Effector memory CD4-positive, alpha-beta T cell (primary cell): ENCODE measurements at places on chromosomes 3 and 15.

DNA sequence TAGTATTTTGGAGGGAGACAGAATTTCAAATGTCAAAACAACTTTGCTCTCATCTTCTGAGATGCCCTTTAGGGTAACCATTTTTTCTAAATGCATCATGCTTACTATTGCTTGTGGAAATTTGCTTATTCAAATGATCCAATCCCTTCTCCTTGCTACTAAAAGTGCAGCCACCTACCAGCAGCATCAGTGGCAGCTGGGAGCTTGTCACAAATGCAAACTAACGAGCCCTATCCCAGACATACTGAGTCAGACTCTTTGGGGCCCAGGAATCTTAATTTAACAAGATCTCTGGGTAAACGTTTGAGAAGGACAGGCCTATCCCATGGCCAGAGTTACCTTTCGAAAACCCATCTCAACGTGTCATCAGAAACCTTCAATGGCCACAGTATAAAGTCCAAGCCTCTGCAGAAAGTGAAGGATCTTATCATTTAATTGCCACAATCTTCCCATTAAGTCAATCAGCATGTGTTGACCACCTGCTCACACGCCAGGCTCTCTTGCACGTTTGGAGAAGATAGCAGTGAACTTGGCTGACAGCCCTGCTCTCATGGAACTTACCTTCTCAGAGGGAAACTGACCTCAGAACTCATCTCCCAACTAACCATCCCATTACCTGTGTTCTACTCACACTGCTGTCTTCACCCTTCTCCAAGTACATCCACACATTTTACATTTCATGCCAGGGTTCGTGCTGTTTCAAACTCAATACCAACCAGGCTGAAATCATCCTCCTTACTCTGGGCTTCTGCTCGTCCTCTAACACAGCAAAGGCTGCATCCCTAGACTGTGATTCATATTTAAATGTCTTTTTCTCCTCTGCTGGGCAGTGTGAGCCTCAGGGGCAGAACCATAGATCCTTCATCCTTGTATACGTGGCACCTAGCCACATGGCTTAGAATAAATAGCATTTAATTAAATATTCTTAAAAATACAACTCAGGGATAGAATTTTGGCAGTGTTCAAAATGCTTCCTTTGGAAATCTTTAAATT is 24.8 kb upstream of the VGLL4 start:
- no peak for DNase-seq

DNA sequence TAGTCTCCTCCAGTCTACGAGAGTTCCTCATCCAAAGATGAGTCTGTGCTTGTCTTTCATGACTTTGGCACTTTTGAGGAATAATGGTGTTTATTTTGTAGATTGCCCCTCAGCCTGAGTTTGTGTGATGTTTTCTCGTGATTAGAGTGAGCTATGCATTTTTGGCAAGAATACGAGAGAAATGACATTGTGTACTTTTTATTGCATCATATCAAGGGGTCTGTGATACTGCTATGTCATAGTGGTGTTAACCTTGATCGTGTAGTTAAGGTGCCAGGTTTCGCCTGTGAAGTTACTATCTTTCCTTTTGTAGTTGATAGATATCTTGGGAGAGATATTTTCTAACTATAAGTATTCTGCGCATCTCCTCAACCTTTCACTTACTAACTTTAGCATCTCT is 18.9 kb downstream of the RSRC1 start:
- DNase-seq = no peak

GRCh38 chr15:82849556-82850512 is 40.4 kb downstream of the WHAMM start:
- DNase-seq = no peak

- no peak for DNase-seq
Observed at GRCh38 chr3:99789011-99789721, 28.5 kb upstream of the CMSS1 start.

- DNase-seq = no peak
Observed at GRCh38 chr15:50053055-50053856, 65.8 kb downstream of the ATP8B4 start.

GRCh38 chr3:46947981-46948791 is 28.4 kb downstream of the CCDC12 start:
- DNase-seq = peak; percentile 79

DNA sequence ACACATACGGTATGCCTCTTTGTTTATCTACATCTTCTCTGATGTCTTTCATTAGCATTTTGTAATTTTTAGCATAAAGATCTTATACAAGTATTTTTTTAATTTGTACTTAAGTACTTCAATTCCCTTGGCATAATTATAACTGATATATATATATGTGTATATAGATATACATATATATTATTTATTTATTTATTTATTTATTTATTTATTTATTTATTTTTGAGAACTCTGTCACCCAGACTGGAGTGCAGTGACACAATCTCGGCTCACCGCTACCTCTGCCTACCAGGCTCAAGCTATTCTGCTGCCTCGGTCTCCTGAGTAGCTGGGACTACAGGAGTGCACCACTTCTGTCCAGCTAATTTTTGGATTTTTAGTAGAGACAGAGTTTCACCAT is 382.7 kb downstream of the EPHA3 start:
- no peak for DNase-seq

DNA sequence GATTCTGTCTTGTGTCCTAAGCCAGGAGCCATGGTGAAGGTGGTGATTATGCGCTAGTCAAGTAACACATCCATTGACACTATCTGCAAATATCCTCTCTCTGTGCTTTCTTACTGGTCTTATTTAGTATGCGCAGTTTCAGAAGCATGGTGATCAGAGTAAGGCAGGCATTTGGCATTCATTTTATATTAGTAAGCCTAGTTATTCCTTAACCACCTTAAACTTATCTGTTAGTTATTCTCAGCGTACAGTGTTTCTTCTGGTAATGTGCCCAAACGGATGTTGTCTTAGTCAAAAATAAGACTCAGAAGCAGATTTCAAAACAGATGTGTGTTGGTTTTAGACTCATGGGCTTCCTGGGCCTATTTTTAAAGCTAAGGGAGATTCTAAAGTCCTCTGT is 329.2 kb downstream of the GRM7 start:
- no peak for DNase-seq

DNA sequence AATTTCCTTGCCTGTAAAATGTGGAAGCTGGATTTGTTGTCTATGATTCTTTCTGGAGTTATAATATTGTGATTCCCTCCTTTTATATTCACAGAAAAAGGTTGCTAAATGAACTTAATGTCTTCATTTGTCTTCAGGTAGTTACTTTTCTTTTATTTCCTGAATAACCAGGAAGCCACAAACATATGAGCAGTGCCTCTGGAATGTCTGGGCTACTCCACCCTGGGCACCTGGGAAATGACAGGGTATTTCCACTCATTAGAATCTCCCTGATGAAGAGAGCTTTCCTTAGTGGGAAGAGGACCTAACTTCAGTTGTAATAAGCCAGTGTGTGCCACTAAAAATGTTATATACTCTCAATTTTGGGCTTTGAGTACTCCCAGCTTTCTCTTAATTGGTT is 3.8 kb upstream of the SLMAP start:
- DNase-seq = no peak

GRCh38 chr3:15092686-15093085 is 6.3 kb downstream of the RBSN start:
- DNase-seq = no peak

DNA sequence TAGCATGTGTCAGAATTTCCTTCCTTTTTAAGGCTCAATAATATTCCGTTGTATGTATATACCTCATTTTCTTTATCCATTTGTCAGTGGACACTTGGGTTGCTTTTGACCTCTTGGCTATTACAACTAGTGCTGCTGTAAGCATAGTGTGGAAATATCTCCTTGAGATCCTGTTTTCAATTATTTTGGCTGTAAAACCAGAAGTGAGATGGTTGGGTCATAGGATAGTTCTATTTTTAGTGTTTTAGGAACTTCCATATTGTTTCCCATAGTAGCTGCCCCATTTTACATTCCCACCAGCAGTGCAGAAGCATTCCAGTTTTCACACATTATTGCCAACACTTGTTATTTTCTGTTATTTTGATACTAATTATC is 70.4 kb upstream of the C15orf39 start:
- DNase-seq = no peak

GRCh38 chr3:120432150-120432860 is 18.5 kb downstream of the FSTL1 start:
- DNase-seq = no peak

DNA sequence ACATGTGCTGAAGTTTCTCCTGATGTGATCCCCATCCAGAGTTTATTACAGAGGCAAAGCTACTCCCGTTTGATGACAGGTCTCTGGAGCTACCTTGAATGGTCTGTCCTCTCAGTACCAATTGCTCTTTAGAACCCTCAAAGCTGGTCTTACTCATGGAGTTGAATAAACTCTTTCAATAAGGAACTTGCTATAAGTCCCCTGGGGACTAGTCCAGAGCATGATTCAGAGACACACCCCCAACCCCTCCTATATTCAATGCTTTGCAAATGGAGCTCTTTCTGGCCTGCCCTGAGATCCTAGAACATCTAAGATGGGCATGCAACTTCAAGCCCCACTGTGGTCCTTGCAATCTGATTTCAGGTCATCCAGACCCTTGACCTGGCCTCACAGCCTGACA is 23.9 kb upstream of the TPM1 start:
- DNase-seq = no peak

GRCh38 chr3:17070161-17070959 is 185.6 kb downstream of the PLCL2 start:
- no peak for DNase-seq
